Activated CD4-positive, alpha-beta T cell treated with anti-CD3 and anti-CD28 coated beads for 48 hours (primary cell): ENCODE measurements at places on chromosomes 3 and 15.

DNA sequence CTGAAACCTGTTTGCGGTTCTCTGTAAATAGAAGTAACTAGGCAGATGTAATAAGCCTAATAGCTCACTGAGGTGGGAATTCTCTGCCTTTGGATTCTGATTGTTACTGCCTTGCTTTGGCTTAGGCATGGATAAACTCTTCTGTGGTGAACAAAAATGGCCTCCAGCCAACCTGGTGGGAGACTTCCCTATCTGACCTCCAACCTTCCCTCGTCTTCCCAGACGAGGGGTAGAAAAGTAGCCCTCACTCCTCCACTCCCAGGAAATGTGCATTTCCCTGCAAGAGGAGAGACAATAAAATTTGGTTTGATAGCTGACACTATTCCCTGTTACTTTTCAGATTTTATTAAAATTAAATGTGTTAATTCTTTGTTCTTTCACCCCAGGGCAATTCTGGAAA is 606 bp upstream of the CD96 start:
- no peak for DNase-seq

- no peak for DNase-seq
Measured at GRCh38 chr3:171932153-171932611, 89.0 kb downstream of the TMEM212 start.

DNA sequence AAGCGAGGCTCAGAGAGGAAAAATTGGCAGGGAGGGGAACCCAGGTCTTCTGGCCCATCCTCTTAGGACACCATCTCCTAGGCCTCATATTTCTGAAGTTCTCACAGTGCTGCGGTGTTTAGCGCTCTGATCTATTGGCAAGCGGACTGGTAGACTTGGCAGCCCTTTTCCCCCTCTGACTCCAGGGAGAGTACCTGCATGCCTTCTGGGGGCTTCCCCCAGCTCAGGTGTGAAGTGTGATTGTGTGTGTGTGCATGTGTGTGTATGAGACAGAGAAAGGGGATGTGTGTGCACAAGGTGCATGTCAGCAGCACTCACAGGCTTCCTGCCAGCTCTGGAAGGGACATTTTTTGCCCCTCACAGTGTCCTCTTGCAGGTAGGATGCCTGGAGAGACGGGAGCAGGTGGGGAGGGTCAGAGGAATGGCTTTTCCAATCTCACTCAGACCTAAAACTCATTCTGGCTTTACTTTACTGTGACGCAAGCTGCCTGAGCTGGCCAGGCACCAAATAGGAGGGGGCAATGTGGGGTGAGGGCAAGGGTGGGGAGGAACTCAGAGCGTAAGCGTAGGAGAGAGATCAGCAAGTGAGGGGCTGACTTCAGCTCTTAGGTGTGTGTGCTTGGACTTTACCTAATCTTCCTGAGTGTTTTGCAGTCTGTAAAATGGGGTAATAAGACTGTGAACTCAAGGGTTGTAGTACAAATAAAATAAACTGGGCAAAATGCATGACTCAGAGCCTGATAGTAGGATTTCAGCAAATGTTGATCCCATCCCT is 4.0 kb upstream of the IL17RE start:
- DNase-seq: no peak

DNA sequence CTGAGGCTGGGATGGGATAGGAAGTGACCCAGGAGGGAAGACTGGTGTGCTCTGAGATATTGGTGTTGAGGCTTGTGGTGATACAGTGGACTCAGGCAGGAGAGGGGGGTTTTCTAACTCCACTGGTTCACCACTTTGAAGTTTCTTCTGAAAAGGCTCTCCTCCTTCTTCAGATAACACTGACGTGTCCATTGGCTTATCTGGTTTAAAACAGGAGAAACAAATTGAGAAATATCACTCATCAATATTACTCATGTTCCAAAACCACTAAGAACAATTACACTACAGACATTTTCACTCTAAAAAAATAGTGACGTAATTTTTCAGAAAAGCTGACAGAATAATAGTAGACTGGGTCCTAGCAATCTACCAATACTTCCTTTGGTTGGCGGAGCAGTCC is 23.1 kb downstream of the TP53BP1 start:
- DNase-seq: no peak

GRCh38 chr15:84699538-84700191 is 16.3 kb downstream of the SEC11A start:
- no peak for DNase-seq

DNA sequence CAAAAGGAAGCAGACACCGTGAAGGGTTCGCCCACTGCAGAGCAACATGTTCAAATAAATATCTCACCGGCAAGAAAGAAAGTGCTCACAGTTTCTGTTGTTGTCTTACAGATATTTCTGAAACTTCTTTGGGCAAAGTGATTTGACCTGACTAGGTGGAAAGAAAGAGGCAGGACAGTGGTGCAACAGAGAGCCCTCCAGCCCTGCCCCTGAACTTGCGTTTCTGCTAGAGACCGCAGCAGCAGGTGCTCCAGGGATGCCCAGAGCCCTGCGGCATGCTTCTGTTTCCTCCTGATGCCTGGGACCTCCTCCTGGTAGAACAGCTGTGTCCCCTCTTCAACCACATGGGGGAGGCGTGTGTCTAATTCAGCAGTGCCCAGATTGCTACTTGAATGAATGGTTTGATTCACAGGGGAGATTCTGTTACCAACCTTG is 123.4 kb downstream of the ATP10A start:
- peak; percentile 35 for DNase-seq

DNA sequence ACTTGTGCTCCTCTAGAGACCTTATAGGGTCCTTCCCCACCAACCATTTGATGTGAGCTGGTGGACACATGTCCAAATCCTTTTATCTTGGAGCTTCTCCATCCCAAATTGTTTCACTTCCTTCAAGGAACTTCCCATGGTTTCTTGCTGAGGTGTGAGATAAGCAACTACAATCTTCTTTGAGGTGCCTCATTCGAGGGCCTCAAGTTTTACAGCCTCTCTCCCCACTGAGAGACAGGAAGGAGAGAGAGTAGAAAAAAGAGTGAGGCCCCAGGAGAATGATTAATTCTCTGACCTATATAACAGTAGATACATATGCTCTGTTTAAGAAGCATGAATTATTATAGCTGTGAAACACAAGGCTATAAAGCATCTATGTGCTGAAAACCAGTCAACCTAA is 70.5 kb downstream of the SUMF1 start:
- DNase-seq: no peak

DNA sequence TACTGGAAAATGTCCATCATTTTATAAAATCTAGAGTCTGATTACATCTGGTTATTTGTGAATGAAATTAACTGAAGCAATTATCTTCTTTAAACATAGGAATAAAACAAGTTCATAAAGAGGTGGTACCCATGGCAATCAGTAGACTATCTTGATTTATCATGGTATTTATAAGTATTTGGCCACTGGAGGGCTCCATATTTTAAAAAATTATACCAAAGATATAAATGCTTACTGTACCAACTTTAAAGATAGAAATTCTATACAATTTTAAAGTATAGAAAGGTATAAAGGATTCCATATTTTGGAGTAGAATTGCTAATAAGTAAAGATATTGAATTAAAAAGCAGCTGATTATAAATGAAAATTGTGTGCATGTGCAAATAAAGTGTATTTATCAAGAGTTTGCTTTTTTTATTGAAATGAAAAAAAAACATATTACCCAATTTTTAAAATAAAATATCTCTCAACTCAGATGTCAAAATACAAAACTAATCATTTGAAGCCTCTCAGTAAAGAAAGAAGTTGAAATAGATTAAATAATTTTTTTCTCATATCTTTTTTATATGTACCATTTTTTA is 105.3 kb downstream of the BBX start:
- no peak for DNase-seq

- DNase-seq: no peak
Measured at GRCh38 chr3:94359996-94360395, 297.1 kb downstream of the NSUN3 start.

GRCh38 chr3:151673974-151674373 is 59.8 kb upstream of the AADACL2 start:
- no peak for DNase-seq

DNA sequence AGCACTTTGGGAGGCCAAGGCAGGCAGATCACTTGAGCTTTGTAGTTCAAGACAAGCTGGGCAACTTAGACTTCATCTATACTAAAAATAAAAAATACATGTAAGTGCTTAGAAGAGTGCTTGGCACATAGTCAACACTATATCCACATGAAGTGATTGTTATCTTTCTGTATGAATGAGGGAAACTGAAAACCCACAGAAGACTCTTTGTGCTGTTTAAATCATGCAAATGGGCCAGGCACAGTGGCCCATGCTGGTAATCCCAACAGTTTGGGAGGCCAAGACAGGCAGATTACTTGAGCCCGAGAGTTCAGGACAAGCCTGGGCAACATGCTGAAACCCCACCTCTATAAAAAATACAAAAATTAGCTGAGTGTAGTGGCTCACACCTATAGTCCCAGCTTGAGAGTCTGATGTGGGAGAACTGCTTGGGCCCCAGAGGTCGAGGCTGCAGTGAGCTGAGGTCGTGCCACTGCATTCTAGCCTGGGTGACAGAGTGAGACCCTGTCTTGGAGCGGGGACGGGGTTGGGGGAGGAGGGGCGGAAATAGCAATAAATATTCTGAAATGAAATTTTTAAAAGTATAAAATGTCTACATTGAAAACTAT is 129.7 kb downstream of the NR2E3 start:
- no peak for DNase-seq

DNA sequence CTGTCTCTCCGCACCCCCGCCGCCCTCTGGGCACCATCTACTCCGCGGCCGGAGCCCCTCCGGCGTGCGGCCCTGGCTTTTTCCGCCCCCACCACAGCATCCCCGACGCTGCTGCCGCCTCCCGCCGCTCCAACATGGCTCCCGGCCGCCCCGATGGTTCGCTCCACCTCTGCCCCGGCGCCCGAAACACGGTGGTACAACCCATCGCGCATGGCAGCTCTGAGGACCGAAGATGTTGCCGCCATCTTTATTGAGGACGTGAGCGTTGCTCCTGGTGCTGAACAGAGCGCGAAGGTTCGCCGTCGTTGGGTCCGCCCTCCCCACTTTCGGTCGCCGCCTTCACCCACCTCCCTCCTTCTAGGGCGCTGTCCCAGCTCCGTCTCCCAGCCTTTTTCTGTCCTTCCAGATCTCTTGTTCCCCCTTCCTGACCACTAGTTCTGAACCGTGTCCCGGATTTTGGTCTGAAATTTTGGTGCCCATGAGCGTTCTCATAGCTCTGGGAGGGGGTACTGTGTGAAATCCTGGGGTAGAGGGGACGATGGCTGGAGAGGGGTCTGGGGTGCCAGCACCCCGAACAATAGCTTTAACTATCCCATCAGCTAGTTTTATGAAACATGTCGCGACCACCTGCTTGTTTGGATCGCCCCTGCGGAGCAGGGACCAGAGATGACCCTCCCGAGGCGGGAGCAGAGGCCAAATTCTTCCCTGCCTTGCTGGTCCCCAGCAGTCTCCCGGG is at the start of gene CELSR3:
Gene CELSR3, minus strand, starts transcription at position 134 of the 736 bp plus-strand sequence. CDS start 252 bp downstream, outside the sequence.
- DNase-seq: peak; percentile 85

- no peak for DNase-seq
Measured at GRCh38 chr3:120092474-120092873, 1.8 kb downstream of the GSK3B start.

DNA sequence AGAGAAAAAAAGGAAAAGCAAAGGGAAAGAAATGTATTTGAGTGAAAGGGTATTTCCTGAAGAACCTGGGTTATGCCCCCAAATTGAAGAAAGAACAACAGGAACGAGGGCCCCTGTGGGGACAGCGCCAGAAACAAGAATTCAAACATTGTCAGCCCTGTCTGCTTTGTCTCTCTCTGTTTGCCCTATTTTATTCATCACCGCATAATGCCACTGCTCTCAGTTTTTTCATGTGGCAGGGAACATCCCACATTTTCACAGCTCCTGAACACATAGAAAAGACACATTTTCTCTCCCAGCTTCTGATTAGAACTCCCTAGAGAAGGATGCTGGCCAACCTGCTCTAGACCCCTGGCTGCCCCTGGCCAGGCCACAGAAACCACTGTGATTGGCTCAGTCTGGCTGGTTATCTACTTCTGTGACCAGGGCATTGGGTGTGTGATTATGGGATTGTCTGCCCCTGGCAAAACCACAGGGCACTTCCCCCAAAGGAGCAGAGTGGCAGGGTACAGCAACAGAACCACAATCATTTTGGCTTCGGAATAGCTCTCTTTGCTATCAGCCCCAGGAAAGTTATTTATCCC is 31.3 kb upstream of the CCDC54 start:
- no peak for DNase-seq

DNA sequence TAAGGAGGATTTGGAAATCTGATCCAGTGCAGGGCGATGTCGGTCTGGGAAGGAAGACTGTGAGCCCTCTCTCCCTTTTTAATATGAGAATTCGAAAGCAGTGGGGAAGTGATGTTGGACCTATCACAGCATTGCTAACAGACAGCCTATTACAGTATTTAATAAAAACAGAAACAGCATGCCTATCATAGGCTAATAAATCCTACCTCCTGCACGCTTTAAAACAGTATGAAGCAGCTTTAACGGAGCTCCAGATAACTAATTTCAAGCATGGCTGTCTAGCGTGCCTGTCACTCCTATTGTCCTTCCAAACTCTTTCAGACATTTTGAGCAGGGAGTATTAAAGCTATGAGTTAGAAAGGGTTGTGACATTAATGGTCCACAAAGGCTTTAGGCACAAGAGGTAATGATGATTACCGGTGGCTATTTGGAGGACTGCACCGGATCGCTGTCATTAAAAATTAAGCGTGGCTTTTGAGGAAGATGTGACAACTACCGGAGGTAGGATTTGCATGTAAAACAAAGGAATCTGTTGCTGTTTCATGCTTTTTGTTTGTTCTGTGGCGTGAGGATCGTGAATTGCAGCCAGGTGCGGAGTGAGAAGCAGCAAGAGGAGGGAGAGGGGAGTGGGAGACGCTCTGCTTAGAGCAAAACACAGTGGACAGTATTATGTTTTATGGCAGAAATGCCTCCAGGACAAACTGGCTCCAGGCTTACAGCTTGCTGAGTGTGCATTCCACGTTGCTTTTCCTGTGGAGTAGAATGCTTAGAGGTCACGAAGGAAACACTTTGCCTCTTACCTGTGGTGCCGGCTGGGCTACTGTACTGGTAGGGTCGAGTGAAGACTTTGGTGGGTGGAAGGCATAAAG is at the start of gene KCNMB2:
Gene KCNMB2, plus strand, starts transcription at position 226 of the 869 bp plus-strand sequence.
- DNase-seq: no peak

DNA sequence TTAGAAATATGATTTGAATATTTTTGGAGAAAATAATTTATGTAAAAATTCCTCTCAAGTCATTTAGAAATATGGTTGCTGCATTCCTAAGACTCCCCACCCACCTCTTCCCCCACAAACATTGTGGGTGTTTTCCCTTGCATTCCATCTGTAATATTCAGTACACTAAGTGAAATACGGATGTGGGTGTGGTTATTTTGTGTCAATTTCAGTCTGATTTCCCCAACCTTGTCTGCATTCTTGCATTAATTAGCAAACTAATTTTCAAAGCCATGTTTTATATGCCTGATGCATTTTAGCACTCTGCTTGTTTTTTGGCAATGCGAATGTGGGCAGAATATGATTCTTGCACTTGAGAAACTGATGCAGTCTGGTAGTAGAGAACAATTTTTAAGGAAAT is 408.3 kb upstream of the RGMA start:
- DNase-seq: no peak
